RKO (cell line): ENCODE measurements at places on chromosomes 11 and 22.

DNA sequence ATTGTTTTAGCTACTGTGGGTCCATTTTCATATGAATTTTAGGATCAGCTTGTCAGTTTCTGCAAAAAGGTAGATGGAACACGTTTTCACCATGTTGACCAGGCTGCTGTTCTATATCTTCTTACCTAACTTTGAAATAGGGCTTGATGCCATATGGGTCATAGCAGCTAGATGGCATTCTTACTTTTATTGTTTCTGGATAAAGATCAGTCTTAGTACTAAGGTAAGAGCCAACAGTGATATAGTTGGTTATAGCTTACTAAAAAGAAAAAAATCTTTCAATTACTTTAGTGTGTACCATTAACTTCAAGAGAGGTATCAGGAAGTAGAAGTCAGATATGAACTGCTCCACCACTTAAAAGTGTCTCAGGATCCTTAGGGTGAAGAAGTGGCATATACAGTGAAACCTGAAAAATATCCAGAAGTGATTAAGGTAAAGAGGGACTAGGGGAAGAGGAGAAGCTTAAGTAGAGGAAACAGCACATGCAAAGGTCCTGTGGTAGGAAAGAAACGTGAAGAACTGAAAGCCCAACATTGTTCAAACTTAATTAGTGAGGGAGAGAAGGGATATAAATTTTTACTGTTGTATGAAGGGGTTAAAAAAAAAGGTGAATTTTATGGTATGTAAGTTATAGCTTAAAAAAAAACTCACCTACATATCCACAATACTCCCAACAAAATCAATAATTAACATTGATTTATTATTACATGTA, 59.9 kb upstream of the B3GNT6 start:
- no peak for DNase-seq

DNA sequence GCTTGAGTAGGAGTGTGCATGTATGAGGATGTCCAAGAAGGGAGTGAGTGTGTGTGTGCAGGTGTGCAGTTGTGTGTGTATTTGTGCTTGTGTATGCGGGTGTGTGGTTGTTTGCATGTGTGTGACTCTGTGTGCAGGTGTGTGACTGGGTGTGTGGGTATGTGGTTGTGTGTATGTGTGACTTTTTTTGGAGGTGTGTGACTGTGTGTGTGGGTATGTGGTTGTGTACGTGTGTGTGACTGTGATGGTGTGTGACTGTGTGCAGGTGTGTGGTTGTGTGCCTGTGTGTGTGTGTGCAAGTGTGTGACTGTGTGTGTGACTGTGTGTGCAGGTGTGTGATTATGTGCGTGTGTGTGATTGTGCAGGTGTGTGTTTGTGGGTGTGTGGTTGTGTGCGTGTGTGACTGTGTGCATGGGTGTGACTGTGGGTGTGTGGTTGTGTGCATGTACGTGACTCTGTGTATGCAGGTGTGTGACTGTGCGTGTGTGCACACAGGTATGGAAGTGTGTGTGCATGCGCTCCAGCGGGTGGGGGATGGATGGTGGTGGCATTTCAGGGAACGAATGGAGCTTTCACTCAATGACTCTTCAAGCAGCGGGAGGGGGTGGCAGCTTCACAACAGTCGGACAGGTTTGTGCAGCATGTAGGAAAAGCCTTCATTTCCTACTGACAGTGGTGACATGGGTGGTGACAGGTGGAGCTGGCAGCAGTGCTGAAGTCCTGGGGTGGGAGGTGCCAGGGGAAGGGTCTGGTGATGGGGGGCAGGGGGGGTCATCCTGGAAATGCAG, 47.6 kb downstream of the CACNA1I start:
- no peak for DNase-seq

GRCh38 chr11:69008737-69009440, 4.2 kb downstream of the MRGPRF start:
- peak; percentile 53 for DNase-seq

GRCh38 chr11:125063429-125064043, 431 bp downstream of the SLC37A2 start:
- DNase-seq = no peak

GRCh38 chr11:29131055-29131454, 885.8 kb downstream of the KCNA4 start:
- DNase-seq = no peak

GRCh38 chr22:43520632-43521039, 108.8 kb downstream of the MPPED1 start:
- no peak for DNase-seq

- DNase-seq = no peak
These were observed 1.4 kb downstream of the CORO1B start for GRCh38 chr11:67441731-67442351.

- DNase-seq = no peak
These were observed 11.5 kb upstream of the FADD start for GRCh38 chr11:70191495-70192140.

DNA sequence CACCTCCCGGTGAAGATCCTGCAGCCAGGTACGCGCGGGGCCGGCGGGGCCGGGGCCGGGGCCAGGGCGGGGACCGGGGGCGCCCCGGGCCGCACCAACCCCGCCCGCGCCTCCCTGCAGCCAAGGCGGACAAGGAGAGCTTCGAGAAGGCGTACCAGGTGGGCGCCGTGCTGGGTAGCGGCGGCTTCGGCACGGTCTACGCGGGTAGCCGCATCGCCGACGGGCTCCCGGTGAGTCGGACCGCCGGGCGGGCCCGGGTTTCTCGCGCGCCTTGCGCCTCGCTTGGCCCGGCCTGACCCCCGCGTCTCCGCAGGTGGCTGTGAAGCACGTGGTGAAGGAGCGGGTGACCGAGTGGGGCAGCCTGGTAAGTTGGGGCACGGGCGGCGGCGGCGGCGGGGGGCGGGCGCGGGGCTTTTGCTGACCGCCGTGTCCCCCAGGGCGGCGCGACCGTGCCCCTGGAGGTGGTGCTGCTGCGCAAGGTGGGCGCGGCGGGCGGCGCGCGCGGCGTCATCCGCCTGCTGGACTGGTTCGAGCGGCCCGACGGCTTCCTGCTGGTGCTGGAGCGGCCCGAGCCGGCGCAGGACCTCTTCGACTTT, 531 bp downstream of the PIM3 start:
- peak; percentile 37 for DNase-seq

- no peak for DNase-seq
These were observed 14.5 kb downstream of the OTOG start for GRCh38 chr11:17561526-17561925.

- no peak for DNase-seq
These were observed 491.5 kb upstream of the LUZP2 start for GRCh38 chr11:24005202-24005876.
